GM12864 (cell line): ENCODE measurements at places on chromosomes 4 and X.
A peak's percentile ranks its signal among the peaks of the same experiment; 100 is the strongest.

- no peak for DNase-seq
Observed at GRCh38 chr4:162839814-162840213, 326.9 kb downstream of the NAF1 start.

- DNase-seq = no peak
Observed at GRCh38 chrX:124341396-124342132, 4.8 kb upstream of the SH2D1A start.

- DNase-seq = no peak
Observed at GRCh38 chrX:124280294-124280902, 52.1 kb upstream of the TEX13D start.

GRCh38 chr4:2593003-2593402 lies 56.6 kb downstream of the FAM193A start:
- no peak for DNase-seq

DNA sequence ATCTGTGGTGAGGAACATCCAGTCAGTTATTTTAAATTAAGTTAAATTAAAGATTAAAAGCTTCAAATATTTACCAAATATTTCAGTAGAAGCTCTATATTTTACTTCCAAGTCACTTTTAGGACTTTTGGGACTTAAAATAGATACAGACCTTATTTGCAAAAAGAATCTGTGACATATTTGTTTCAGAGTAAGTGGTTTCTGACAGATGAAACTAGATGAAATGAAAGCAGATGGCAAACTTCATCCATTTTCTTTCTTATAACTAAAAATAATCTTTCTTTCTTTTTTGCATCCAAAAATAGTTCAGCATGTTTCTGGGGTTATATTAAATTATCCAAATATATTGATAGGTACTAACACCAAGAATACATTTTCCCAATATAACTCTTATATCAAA lies 6.6 kb upstream of the UTP3 start:
- DNase-seq = no peak

GRCh38 chr4:84965553-84966381 lies 723 bp downstream of the WDFY3 start:
- DNase-seq = no peak

DNA sequence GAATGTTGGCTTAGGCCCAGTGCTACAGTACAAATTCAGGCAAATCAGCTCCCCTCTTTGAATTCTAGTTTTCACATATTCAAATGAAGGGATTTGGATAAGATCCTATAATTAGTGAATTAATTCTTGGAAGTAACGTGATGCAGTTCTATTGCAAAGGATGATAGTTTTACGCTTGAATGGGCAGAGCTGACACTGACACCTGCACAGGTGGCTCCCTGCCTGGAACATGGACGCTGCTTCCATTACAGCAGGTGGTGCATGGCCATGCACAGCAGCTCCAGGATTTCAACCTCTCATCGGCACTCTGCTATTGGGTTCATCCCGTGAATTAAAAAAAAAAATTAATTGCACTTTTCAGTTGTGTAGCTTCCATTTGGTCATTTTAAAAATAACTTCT lies 28.4 kb upstream of the RPS6KA6 start:
- no peak for DNase-seq

DNA sequence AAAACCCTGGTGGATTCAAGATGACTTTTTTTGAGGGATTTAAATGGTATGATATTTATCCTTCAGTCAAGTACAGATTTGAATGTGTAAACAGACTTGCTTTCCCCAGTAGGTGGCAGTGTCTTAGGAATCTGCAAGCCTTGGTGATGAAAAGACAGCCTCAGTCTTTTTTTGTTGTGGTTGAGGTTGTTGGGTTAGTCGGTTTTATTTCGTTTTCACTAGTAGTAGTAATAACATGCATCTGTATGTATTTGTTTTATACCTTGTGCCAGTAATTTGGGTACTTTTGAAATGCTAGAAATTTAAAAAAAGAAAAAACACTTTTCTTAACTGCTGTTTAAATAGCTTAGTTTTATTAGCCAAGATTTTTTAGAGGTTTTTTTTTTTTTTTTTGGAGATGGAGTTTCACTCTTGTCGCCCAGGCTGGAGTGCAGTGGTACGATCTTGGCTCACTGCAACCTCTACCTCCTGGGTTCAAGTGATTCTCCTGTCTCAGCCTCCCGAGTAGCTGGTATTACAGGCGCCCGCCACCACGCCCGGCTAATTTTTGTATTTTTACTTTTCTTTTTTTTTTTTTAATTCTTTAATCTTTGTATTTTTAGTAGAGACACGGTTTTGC lies 39.2 kb downstream of the COPS4 start:
- peak; percentile 94 for DNase-seq

DNA sequence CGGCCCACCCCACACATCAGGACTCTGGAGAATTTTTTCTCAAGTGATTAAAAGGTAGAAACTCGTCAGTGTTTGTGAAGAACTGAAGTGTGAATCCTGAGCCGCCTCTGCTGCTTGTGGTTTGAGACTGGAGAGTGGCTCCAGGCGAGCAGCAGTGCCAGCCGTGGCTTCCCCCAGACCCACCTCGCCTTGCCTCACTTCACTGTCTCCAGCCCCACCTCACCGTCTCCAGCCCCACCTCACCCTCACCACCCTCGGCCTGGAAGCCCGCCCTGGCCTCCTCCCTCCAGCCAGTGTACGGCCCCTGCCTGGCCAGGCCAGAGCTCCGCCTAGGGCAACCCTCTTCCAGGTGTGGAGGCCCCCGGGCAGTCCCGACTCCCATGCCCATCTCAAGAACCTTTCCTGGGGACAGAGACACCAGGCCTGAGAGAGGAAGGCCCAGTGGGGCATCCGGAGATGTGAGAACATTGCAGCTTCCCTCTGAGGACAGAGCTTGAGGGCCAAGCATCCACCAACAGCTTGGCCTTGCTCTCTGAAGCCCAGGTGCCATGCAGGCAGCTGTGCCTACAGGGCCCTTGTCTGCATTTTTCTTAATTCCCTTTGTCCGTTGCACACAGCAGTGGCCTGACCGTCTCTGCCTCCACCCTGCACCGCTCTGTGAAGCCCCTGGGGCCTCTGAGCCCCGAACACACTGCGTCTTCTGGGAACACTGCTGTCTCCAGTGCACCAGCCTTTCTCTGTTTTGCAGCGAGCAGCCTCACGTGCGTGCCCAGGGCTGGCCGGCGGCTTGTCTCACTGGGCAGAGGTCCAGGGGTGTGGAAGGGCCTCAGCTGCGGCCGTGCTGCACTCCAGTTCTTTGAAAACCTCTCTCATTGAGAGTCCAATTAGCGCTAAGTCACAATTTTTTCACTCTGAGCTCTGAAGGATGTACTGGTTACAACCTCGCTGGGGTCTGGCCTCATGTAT lies 13.8 kb downstream of the SH3BP2 start:
- no peak for DNase-seq

GRCh38 chrX:18997916-18998315 lies 14.0 kb upstream of the PHKA2 start:
- no peak for DNase-seq

GRCh38 chrX:41671082-41671481 lies 17.7 kb upstream of the GPR34 start:
- DNase-seq = no peak

GRCh38 chr4:55758066-55758465 lies 61.5 kb upstream of the EXOC1L start:
- no peak for DNase-seq

- no peak for DNase-seq
Observed at GRCh38 chr4:98516042-98516440, 142.4 kb downstream of the TSPAN5 start.

DNA sequence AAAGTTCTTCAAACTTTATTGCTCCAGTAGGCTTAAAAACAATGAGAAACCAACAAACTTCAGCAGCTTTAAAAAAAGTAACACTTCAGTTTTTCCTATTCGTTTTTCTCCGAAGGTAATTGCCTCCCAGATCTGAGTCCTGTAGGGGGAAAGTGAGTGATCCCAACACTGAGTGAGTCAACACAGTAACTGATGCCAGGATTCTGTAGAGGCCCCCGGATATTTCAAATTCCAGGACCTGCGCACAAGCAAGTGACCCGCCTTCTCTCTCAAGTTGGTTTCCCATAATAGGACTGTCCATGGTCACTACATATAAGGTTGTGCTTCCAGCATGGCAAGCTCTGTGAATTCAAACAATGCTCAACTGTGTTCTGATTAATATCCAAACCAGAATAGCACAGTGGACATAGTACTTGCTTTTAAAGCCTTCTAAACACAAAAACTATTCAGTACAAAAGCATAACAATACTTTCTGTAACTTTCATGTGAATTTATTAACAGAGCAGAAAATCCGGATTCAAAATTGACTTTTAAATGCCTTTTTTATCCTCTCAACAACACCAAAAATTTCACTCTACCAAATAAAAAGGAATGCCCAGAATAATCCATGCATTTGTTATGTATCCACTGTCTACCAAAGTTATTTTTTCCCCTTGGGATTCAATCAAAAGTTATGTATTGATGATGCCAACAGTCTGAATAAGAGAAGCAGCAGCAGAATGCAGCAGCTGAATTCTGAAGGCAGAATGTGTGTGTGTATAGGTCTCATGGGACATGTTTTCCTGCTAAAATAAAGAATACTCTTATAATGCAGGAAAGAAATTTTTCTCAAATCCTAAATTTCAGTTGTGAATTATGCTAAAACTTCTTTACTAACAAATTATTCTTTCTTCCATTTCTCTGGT lies at the start of gene DMD:
Gene DMD (minus strand): TSS at position 194 of the 905 bp plus-strand sequence. CDS start 237 bp downstream, outside the sequence.
- DNase-seq = no peak

DNA sequence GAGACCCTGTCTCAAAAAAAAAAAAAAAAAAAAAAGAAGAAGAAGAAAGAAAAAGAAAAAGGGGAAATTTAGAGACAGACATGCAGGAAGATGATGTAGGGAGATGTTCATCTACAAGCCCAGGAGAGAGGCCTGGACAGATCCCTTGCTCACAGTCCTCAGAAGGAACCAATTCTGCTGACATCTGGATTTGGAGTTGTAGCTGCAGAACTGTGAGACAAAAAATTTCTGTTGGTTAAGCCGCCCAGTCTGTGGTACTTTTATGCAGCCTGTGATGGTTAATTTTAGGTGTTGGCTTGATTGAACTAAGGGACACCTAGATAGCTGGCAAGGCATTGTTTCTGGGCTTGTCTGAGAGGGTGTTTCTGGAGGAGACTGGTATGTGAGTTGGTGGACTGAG lies 10.1 kb upstream of the STIM2 start:
- no peak for DNase-seq

DNA sequence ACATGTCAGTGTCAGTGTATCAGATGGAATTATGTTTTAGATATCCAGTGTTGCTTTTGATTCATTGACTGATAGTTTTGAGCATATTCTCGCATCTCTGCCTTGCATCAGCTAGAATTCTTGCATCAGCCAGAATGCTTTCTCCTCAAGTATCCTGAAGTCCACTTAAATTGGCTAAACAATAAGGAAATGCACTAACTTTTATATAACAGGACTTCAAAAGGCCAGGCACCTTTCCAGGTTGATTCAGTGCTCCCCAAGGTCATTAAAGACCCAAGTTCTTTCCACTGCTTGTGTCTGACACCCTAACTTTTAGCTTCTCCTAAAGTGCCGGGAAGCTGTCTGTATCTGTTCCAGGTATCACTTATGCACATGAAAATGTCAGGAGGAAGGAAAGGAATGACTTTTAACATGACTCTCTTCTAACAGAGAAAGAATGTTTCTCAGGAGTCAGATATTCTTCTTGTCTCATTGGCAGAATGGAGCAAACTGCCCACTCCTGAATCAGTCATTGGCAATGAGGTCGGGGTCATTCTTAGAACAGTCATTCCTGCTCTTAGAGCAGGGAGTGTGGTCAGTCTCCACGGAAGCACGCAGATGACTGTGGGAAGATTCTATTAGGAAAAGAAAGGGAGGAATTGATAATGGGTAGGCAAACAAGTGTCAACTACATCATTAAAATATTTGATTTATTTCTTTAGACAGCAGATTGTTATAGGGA lies 92.9 kb upstream of the TLL1 start:
- no peak for DNase-seq

GRCh38 chr4:24805067-24805466 lies 9.7 kb downstream of the SOD3 start:
- no peak for DNase-seq

GRCh38 chr4:6699903-6700302 lies 6.2 kb downstream of the S100P start:
- no peak for DNase-seq

- no peak for DNase-seq
Observed at GRCh38 chr4:52925531-52925968, 63.4 kb downstream of the RASL11B start.

DNA sequence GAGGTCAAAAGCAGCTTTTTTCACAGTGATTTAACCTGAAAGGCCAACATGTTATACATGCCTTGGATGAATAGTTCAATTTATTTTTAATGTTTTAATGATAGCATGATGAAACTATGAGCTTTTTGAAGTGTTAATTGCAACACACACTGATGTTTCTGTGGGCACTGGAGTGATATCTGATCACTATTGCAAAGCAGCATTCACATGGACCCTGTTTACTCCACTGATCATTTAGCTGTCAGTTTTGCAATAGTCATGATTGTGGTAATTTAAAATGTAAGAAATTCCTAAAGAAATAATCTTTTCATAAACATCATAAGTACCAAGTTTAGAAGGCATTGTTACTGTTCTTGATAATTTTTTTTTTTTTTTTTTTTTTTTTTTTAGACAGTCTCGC lies 74.1 kb downstream of the ARSJ start:
- no peak for DNase-seq

GRCh38 chr4:81814987-81815541 lies 343.4 kb upstream of the RASGEF1B start:
- DNase-seq = no peak

GRCh38 chr4:150972592-150972991 lies 42.5 kb downstream of the LRBA start:
- DNase-seq = no peak

DNA sequence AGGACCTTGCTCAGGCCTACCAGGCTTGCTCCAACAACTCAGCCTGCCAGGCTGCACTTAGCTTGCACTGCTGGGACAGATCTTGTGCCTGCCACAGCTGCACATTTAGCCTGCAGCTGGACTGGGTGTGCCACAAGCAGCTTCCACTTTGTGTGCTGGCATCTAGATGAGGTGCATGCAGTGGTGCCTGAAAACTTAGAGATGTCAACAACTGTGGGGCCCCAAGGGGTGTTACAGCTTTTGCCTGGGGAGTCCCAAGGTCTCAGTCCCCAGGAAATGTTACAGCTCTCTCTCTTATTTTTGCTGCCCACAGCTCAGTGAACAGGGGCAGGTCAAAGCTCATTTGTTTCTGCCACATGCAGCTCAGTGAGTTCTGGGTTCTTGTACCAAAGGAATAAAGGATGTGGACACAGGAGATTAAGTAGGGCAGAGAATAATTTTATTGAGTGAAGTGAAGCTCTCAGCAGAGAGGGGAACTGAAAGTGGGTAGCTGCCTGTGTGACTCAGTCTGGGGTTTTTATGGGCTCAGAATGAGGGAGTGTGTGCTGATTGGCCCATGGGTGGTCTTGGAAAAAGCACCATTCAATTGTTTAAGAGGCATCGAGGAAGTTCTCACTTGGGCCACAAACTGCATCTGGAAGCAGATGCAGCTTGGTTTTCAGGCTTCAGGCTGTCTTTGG lies 828.3 kb downstream of the TECRL start:
- DNase-seq = no peak

GRCh38 chr4:165754664-165755063 lies 118.4 kb upstream of the TLL1 start:
- DNase-seq = no peak

DNA sequence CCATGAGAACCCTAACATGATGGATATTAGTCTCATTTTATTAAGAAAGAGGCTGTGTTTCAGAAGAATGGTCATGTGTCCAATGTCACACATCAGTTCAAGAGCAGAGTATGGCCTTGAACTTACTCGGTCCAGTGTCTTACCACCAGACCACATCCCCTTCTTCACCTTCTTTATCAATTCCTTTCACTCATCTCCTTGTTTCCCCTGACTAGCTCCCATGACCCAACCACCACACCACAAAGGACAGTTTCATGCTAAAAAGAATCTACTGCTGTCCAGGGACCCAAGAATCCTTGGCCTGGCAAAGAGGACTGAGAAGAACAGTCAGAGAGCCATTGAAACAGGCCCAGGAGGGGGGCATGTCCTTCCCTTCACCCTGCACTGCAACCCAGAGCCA lies 33.6 kb upstream of the MSN start:
- DNase-seq = no peak
